ENCODE measurements at places on chromosomes 1 and 21.

GRCh38 chr21:45834821-45835293 lies 146.7 kb upstream of the COL6A1 start:
- no peak for DNase-seq

DNA sequence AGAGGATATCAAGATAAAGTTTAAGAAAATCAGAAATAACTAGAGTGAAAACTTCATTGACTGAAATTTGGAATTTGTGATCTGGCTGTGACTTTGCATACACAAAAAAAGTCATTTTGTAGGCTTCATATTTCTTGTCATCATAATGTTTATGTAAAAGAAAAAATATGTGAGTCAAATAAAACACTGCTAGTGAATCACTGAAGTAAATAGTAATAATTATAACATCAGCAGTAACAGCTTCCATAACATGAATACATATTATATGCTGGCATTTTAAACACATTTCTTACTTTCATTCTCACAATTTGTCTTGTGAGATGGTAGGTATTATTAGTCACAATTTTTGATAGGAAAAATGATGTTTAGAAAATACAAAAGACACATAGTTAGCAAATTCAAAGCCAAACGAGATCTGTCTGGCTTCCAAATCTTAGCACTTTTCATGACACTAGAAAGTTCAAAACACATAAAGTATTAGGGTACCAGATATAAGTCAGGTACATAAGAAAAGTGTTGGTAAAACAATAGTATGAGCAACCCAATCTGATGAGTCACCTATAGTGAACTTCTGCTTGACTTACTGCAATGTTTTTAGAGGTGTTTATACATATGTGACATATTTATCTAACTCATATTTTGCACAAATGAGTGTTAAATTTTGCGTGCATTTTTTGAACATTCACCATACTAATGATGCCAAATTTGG lies 241.0 kb upstream of the SNX7 start:
- DNase-seq, result no peak

- no peak for DNase-seq
Observed at GRCh38 chr21:41825216-41825615, 53.9 kb downstream of the PRDM15 start.

DNA sequence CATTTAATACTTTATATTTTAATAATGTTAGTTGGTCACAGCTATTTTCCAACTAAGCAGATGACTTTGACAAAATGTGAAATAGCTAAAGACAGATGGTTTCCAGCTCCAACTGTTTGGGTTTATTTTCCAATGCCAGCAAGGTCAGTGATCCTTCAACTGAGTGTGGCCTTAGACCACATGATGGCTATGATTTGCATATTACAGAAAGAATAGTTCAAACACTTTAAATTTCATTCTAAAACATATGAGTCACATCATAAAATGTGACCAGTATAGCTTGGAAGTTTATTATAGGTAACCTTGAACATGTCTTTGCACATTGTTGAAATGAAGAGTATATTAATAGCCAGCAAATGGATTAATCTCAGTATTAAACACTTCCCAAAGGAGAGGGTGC lies 454.0 kb upstream of the C1orf87 start:
- no peak for DNase-seq

DNA sequence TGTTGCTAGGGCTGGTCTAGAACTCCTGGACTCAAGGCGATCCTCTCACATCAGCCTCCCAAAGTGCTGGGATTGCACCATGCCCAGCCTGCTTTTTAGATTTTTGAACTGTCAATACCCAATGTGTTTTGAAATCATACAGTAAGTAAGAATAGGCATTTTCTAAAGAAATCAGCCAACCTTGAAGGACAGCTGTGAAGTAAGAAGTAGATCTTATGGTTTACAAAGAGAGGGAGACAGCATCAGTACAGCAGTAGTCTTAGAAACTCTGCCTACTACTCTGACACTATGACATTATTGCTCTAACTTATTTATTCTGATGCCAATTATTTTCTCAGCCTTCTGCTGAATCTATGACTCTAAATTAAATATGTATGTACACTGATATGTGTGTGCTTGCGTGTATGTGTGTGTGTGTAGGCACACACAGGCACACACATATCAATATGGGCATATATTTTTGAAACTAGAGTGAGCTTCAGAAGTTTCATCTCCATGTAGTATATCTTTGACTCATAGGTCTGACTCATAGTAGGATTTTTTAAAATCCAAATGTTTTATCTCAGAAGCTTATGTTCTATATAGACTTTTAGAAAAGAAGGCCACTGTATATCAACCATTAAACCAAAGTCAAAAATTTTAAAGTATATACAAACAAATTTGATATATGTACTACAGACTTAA lies 140.4 kb downstream of the COL24A1 start:
- no peak for DNase-seq

- DNase-seq, result no peak
Observed at GRCh38 chr1:4699376-4700301, 45.2 kb downstream of the AJAP1 start.

DNA sequence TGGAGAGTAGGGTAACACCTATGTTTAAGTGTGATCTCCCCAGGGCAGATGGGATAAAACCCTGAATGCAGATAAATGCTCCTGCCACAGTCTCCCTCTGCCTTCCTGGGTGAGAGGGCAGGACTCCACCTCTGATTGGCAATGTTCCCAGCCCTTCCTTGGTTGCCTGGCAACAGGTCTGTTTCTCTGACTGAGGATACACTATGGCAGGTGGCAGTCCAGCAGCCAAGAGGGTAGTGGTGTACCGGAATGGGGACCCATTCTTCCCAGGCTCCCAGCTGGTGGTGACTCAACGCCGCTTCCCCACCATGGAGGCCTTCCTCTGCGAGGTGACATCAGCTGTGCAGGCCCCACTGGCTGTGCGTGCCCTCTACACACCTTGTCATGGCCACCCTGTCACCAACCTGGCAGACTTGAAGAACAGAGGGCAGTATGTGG lies at the start of gene DCDC2B:
DCDC2B (plus strand) TSS at position 199 of the 438 bp plus-strand sequence; CDS start at position 204, 5 bp downstream.
- no peak for DNase-seq

- peak; percentile 28 for DNase-seq
Observed at GRCh38 chr1:39216771-39217170, 12.3 kb downstream of the MACF1 start.

GRCh38 chr1:15283526-15283925 lies 36.5 kb downstream of the FHAD1 start:
- DNase-seq, result no peak

GRCh38 chr1:43513471-43514173 lies 17.1 kb upstream of the PTPRF start:
- no peak for DNase-seq

GRCh38 chr1:174167265-174167803 lies 8.0 kb downstream of the RABGAP1L start:
- no peak for DNase-seq

- DNase-seq, result no peak
Observed at GRCh38 chr1:79519084-79519760, 512.7 kb upstream of the ADGRL4 start.

Measured in common myeloid progenitor, CD34-positive (primary cell).